ENCODE measurements at places on chromosomes 7 and 10. TPM values are rescaled to one million over a fixed set of nuclear protein-coding genes. Genes with fewer than 3 reads are reported as not detected.

GRCh38 chr7:51778121-51778520 lies 461.5 kb upstream of the COBL start:
- DNase-seq: no peak

DNA sequence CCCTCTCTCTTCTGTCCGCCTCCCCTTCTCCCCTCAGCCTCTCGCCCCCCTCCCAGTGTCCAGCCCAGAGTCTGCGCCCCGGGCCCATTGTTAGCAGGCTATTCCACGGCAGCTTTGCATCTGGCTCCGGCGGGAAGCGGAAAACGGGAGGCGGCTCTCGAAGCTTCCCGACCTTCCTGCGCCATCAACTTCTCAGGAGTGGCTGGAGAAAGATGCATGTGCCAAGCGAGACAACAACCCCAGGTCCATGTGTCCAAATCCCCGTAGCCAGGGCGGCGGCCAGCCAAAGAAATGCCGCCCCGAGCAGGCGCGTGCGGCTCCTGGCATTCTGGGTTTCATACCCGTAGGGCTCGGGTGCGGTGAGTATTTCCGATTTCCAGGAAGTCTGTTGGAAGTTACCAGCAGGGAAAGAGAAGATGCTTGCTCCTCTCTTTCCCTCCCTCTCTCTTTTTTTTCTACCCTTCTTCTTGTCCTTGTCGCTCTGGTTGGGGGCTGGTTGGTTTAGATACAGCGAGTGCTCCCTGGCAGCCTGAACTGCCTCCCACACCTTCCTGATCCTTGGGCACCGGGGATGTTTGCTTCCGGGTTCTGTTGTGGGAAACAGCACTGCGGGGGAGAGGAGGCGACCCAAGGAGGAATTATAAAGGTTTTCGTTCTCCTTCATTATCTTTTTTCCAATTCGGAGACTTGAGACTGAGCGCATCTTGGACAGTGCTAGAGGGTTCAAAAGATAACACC lies 1.2 kb upstream of the HOXA2 start:
- no peak for DNase-seq

- DNase-seq: no peak
Measured at GRCh38 chr7:90094030-90094429, 60.2 kb upstream of the STEAP1 start.

- peak; percentile 72 for DNase-seq
Measured at GRCh38 chr7:107661081-107661864, 645 bp downstream of the SLC26A4 start.

DNA sequence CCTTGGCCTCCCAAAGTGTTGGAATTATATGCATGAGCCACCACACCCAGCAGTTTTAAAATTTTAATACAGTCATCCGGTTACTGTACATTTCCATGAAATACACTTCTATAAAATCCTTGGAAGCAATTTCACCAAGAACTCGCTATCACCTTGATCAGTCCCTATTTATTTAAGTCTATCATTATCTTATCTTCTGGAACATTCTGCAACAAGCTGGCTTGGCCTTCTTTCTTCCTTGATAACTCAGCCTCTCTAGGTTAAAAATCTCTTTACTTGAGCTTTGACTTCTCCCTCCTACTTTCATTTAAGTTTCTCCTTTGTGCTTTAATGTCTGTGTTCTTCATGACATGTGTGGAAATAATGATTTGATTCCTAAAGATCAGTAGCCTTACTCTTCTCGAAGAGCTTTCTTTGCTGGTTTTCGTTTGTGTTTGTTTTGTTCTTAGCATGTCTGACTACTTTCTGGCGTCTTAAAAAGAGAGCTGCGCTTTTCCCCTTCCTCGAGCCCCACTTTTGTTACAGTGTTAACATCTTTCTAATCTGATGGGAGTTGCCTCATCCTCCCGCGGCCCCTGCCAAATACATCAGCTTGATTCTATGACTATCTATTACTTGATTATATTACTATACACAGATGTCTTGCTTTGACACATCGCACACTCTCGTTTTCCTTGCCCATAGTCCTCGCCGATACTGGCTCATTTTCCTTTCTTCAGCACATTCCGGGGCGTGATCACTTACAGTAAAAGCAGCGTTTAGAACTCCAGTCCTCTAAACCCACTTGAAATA lies 11.1 kb upstream of the CALML5 start:
- no peak for DNase-seq

DNA sequence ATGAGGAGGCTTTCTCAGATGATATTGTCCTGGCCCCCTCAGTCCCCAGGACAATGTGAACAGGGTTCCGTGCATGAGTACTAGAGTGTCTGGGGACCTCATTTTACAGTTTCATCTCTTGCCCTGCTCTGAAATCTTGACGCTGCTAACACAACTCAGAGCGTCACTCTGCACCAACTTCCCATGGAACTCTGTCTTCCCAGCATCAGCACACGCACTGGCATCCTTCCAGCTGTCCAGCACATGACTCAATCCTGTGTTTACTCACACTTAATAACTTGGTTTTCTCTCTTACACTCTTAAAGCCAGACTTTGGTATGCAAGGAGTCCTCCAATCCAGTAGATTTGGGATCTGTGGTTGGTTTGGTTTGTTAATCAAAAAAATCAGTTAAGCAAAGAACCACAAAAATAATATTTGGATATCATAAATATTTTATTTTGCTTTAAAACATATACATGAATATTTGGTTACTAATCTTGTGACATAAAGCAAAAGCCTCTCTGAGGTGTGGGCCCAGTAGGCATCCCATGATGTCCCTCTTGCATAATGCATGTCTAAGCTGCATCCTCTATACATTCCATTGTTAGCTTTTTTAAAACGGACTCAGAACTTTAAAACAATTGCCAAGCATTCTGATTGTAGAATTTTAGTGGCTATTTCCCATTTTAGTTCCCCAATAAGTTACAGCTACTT lies 131.0 kb downstream of the CXCL12 start:
- DNase-seq: peak; percentile 81

- DNase-seq: no peak
Measured at GRCh38 chr10:93384006-93384405, 98.1 kb downstream of the MYOF start.

The SPDYE6 gene
- not detected for total RNA-seq

The EPHA1 gene
- total RNA-seq: not detected

Measured in Right ventricle myocardium inferior (tissue), 1 donor.